Natural killer cell treated with Interleukin-12 subunit alpha and Interleukin-12 subunit beta and Interleukin-15 and Interleukin-18, amount 100 ng/mL, for 72 hours (primary cell): ENCODE measurements at places on chromosomes 12 and 14.

- no peak for DNase-seq
Measured at GRCh38 chr14:45728434-45729225, 475.6 kb upstream of the MIS18BP1 start.

- DNase-seq = no peak
Measured at GRCh38 chr14:91041450-91041849, 19.0 kb downstream of the RPS6KA5 start.

DNA sequence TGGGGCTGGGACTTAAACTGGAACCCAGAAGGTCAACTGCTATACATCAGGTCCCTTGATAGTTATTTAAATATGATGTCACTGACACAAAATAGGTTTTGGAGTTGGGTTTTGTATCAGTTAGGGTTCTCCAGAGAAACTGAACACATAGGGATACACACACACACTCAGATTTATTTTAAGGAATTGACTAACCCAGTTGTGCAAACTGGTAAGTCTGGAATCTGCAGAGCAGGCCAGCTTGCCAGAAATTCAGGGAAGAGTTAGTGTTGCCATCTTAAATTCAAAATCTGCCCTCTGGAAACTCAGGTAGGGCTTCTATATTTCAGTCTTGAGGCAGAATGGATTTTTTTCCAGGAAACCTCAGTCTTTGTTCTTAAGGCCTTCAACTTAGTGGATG lies 36.9 kb downstream of the MAPK1IP1L start:
- no peak for DNase-seq

GRCh38 chr12:89648211-89648930 lies 60.3 kb downstream of the ATP2B1 start:
- DNase-seq = no peak

DNA sequence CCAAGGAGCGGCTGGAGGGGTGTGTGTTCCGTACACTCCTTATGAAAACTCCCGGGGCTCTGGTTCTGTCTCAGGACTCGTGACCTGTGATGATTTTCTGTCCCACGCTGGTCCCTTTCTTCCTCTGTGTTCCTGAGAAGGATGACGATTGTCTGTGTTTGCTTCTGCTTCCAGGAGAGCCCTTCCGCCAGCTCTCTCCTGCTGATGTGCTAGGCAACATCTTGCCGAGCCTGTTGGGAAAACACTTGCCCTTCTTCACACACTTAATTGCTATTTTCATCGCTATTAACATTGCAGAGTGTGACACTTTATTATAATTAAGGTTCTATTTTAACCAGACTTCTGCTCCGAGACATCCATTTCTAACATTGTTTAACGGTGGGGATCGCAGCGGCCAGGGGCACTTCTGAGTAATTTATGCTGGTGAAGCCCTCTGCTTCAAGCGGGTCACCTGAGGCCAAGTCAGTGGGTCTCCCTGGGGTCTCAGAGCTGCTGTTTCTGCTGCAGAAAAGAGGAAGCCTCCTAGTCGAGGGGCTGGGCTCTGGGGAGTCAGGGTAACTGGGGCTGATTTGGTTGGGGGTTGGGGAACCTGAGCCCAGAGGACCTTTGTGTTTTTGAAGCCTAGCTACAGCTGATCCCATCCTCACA lies 88.6 kb downstream of the PRMT8 start:
- no peak for DNase-seq

- DNase-seq = no peak
Measured at GRCh38 chr14:61125867-61126572, 145.0 kb downstream of the SLC38A6 start.

GRCh38 chr12:57477710-57478681 lies 1.7 kb downstream of the ARHGAP9 start:
- DNase-seq = no peak

DNA sequence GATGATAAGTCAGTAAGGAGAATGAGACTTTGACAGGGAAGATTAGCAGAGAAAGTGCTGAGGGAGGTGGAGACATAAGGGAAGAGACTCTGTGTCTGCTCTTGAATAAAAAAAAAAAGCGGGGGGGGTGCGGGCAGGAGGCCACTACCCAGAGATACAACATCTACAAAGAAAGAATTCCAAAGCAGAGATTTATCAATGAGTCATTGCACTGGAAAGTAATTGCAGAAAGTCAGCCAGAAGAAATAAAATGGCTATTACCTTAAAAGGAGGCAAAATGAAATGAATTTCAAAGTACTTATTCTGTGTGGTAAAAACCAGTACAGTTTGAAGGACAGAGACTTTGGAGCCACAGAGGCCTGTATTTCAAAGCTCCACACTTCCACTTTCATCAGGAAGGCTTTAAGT lies 267.1 kb upstream of the PRKD1 start:
- no peak for DNase-seq

- no peak for DNase-seq
Measured at GRCh38 chr14:41521891-41522290, 84.8 kb upstream of the LRFN5 start.

DNA sequence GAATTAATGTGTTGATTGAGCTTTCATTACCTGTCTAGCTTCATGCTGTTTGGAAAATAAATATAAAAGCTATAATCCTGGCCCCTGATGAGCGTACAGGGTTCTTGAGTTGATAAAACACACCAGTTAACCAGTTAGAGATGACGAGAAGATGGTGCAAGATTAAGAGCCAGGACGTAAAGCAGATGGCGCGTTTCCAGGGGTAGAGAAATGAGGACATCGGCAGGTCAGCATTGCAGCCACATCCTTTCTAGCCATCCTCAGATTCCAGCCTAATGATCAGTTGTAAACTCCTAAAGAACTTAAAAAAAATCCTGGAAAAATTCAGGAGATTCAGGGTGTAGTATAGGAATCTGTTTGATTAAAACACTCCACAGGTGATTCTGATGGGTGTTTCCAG lies 203.7 kb downstream of the CACNA1C start:
- no peak for DNase-seq
